ENCODE measurements at places on chromosomes 12 and 14.

DNA sequence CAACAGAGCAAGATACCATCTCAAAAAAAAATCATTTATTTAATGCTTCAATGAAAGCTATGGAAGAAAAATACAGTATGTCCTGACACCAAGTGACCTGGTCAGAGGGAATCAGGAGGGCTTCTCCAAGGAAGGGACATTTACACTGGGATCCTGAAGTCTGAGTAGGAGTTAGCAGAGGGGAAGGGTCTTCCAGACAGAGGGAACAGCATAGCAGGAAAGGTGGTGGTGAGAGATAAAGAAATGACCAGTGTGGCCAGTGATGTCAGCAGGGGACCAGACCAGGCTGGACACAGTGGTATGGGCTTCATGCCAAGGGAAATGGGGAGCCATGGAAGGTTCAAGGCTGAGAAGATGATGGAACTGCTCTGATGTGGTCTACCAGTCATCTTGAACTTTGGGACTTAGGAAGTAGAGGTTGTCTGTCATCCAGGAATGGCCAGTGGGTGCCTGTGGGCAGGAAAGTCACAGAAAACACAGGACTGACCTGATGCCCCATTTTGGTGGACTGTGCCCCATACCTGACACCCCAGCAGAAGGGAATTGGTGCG is 7.8 kb upstream of the TCHP start:
- DNase-seq = no peak

DNA sequence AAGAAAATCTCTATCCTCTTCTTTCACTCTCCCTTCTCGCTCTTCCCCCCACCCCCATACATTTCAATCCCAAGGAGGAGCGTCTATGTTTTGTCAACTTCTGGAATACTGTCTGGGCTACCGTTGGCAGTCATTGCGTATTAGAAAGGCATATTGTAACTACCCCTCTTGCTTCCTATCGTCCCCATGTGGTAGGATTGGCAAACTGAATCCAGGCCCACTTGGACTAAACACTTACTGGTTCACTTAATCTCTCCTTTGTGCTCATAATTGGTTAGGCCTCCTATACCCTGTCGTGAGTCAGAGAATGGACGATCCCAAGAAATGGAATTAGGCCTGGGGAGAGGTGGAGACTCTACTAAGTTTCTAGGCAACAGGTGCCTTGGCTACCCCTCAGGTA is 68.8 kb upstream of the SLC8A3 start:
- DNase-seq = no peak

GRCh38 chr12:119432949-119433348 is 98.4 kb downstream of the CCDC60 start:
- no peak for DNase-seq

- no peak for DNase-seq
Measured at GRCh38 chr14:54503486-54503885, 6.2 kb upstream of the CGRRF1 start.

- peak; percentile 44 for DNase-seq
Measured at GRCh38 chr14:94936901-94937685, 167.2 kb upstream of the GSC start.

- DNase-seq = no peak
Measured at GRCh38 chr14:51211149-51211548, 28.9 kb upstream of the TMX1 start.

DNA sequence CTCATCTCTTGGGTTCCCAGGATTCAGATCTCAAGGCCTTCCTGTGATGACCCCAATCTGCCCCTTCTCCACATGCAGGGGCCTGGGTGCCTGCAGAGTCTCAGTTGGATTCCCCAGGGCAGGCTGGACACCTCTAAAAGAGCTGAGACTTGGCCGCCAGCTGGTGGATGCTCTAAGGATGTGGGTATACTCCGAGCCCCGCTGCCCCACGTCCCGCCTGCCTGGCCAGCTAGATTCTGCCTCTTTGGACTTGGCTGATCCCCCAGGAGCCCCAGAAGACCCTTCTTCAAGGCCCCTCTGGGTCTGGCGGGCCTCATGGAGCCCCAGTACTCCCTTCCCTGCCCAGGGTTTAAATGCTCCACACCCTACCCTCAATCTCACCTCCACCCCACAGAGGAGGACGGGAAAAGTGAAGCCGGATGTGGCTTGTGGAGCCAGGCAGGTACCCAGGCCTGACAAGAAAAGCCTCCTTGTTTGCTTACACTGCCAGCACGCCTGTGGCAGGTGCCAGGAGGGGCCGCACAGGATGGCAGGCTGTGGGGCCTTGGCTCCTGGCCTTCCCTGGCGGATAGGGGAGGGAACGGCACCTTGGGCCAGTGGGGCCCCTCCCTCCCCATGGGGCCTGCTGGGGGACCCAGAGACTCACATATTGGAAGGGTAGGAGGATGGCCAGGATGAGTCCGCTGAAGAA is 15.1 kb downstream of the FAIM2 start:
- DNase-seq = no peak

DNA sequence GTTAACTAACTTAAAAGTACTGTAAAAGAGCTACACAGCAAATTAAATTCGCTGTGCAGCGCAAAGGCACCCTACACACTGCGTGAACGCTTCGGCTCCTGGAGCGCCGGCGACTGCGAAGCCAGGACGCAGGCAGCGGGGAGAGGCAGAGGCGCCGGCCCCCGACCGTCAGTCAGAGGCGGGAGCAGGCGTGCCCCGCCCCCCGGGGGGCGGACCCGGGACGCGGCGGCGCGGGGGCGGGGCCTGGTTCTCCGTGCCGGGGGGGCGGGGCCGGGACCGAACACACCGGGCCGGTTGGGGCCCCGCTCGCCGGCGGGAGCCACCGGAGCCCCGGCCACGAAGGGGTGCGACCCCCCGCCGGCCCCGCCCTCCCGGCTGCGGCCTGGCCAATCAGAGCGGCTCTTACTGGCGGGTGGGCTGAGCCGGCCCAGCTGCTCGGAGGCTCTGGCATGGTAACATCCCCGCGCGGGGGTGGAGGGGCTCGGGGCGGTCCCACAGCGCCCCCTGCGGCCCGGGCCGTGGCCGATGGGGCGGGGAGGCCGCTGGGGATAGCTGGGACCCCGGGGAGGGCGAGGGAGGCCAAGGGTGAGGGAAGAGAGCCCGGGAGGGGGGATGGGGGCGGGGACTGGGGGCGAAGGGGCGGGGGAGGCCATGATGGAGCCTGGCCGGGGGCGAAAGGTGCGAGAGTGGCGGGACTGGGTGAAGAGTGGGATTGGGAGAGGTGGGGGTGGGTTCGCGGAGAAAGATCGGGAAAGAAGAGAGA is at the start of gene PRPF40B:
PRPF40B (plus strand) TSS at position 420 of the 763 bp plus-strand sequence; CDS start at position 450, 30 bp downstream.
- DNase-seq = peak; percentile 90

GRCh38 chr14:55600784-55601561 is 21.0 kb downstream of the KTN1 start:
- no peak for DNase-seq

GRCh38 chr12:80901661-80902060 is 36.1 kb downstream of the LIN7A start:
- no peak for DNase-seq

GRCh38 chr14:88554457-88555286 is at the start of gene PTPN21:
PTPN21 (minus strand) TSS chr14:88555007; CDS start chr14:88550417, 4,590 bp downstream.
- DNase-seq = peak; percentile 77

DNA sequence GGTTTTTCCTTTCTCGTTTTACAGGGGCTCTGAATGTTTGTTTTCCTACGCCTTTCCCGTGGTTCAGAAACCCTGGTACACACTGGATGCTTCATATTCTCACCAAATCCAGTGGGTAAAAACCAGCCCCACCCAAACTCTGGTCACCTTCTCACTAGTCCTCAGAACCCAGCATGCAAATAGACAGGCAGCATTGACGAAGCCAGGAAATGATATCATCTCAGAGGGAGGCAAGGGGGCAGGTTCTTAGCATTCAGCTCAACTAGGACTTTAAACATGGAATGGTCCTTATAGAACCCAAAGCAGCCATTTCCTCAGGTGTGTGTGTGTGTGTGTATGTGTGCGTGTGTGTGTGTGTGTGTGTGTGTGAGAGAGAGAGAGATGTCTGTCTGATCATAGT is 142.0 kb downstream of the KCNK10 start:
- no peak for DNase-seq

DNA sequence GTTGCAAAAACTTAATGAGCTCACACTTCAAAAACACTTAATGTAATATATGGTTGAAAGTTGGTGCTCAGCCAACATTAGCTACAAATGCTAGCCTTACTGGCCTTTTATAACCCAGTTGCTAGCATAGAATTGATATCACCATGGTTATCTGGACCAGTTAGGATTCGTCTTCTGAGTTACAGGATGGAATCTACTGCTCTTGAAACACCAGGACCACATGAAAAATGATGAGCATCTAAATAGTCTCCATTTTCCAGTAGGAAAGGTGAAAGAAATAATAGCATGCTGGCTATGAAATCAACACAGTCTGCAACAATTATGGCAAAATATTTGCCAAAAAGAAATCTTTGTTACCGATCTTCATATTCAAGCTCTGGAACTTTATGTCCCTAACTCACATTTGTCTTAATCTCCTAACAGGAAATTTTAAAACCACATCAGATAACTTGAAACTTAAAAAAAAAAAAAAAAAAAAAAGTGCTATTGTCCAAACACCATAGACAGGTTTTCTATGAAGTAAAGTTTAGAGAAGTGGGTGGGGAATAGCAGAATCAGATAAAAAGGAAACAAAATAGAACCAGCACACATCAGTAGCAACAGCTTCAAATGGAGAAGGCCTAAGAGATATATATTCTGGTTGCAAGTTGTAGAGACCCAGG is 12.6 kb upstream of the CD69 start:
- DNase-seq = no peak

DNA sequence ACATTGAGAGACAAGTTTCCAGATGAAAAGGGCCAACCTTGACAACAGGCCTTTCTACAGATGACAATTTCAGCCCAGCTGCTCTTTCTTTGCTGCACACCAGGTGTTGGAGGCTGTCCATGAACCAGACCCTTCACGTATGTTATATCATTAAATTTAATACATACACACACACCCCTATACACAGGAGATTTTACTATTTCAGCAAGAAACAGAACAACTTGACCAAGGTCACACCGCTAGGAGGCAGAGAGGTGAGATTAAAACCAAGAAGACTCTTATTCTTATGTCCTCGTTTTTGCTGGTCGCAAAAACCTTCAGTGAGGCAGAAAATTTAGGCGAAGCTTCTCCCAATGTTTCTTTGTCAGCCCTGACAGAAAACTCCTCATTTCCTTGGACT is 1585.9 kb downstream of the AACS start:
- no peak for DNase-seq

DNA sequence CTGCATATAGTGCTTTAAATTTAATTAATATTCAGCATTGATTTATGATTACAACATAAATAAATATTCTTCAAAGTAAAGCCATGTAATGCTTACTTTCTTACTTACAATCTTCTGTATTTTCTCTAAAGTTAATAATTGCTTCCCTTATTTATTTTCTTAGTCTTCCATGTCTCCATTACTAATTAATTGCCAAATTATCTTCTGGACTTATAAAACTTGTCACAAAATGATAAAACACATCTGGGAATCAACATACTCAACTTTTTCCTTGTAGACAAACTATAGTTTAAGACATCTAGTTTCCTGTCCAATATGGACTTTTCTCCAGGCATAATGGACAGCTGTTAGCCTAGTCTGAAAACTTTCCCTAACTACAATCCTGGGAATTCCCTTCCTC is 466.6 kb downstream of the FLRT2 start:
- DNase-seq = no peak

DNA sequence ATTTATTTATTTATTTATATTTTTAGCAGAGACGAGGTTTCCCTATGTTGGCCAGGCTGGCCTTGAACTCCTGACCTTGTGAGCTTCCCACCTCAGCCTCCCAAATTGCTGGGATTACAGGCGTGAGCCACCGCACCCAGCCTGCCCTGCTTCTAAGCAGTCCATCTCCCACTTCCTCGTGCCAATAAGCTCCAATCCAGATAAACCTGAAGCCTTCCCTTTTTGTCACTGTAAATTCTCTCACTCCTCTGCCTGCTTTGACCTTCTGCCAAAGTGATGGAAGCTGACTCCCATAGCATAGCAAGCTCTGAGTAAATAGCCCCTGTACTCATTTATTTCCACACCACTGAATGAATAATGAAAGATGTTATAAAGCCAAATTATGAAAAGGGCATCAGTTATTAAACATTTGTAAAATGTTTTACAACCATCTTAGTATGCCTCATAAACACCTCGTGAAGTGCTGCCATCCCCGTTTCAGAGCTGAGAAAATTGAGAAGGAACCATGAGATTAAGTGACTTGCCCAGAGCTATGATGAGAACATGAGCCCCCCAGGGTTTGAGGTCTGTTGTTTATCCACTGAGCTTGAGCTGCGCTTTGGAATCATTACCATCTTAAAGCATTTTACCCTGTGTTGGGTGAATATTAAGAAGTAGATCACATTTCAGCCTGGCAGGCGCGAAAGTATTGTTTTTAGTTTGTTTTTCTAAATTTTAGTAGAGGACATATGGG is 30.4 kb downstream of the MANSC1 start:
- DNase-seq = no peak

Measured in adrenal gland (tissue), 19 donors.